ENCODE measurements at places on chromosomes 6 and 20. TPM values are rescaled to one million over a fixed set of nuclear protein-coding genes. Genes with fewer than 3 reads are reported as not detected.

Gene RBM24
- 8.1 TPM for polyA plus RNA-seq

GRCh38 chr6:164273491-164273890, 859.0 kb downstream of the QKI start:
- DNase-seq: no peak

DNA sequence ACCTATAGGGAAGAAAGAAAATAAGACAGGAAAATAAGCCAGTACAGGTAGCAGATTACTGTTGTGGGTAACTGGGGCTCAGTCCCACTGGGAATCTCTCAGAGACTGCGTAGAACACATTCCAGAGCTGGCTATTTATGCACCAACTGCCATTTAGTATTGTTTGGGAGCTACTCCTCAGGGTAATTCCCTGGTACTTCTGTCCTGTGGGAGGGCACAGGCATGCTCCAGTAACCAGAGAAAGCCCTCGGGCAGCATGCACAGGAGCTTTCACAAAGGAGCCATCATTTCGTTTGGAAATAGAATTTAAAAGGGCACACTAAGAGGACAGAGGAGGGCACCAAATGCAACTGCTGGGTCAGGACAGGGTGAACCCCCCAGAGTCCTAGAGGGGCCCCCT, 148.0 kb upstream of the LRFN2 start:
- DNase-seq: no peak

DNA sequence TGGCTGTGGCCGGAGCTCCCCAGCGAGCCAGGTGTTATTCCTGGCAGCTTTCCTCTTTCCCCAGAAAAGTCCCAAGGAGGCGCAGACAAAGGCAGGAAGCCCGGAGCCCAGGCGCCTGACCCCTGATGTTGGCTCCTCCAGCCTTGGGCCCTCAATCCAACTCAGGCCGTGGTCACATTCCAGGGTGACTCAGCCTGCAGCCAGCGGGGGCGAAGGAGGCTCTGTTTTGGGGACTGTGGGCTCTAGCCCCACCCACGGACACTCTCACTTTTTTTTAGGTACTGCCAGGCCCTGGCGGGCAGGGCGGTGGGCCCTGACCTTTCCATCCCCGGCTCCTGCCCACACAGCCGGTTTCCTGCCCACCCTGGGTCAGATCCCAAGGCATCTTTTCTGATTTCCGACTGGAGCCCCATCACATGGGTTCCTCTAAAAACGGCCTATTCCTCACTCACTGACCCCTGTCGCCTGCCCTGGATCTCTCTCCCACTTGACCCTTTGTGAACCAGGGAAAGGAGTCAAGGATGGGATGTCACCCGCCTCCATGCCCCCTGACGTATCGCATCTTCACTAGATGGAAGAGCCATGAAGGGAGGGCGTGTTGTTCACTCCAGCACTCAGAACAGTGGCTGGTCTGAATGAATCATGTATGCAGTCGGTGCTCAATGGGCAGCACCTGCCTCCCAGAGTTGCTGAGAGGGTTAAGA, 5.5 kb downstream of the PTGIS start:
- peak; percentile 84 for DNase-seq

- DNase-seq: peak; percentile 16
These were observed 21.3 kb downstream of the SNAP25 start for GRCh38 chr20:10239954-10240353.

DNA sequence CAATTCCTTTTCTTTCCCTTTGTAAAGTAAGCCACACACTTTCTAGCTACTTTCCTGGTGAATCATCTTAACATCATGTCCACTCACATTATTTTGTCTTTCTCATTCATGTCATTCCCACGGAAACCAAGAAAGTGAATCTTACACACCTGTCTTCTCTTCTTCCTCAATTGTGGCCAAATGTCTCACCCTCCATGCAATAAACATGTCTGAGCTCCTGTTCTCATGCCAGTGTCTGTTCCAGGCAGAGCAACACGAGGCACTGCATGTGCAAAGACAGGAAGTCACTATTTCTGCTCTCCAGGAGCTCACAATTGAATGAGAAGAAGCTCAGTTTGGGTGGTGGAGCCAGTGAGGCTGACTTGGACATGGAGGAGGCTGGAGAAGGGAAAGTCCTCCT, 29.0 kb upstream of the TMEM244 start:
- DNase-seq: peak; percentile 78

- DNase-seq: no peak
These were observed 105.0 kb upstream of the MRPS10 start for GRCh38 chr6:42322676-42323075.

DNA sequence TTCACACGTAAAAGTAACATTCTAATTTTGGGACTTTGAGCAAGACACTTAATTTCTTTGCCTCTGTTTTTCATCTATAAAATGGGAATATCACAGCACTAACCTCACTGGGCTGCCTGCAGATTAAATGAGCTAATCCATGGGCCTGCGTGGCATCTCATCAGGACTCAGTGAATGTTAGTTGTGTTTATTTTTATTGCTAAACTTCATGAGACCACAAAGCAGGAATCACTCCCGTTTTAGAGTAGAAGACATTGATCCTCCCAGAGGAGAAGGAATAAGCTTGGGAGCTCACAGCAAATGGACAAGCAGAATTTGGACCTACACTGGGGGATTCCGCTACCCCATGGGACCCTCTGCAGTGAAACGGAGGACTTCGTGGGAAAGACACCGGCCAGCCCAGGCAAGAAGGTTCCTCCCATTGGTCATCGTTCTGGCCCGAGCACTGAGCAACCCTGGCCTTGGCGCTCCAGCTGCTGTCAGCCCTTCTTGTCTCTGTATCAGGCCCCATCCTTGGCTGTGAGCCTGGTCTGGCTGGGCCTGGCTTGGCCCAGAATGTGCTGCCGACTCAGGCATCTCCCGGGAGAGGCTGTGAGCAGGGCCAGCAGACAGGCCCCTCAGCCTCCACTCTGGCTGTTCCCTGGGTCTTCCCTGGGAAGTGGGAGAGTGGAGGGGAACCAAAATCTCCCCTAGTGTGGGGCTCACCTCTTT, 79.8 kb downstream of the NFATC2 start:
- peak; percentile 80 for DNase-seq

DNA sequence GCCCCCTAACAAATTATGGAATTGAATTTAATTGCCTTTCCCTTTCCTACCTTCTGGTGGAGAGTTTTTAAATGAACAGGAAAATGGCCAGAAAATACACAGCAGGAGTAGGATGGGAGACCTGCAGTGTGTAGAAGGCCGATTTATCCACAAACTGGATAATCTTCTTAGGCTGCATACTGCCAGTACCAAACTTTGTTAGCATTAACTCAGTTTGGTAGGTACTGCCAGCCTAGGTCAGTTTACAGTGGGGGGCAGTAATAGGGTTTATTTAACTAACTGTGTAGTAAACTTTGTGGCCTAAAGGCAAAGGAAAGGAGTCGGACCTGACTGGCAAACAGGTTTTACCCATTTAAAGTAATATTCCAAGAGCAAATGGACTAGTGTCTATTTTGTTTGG, 4.6 kb downstream of the NCOA3 start:
- DNase-seq: no peak

DNA sequence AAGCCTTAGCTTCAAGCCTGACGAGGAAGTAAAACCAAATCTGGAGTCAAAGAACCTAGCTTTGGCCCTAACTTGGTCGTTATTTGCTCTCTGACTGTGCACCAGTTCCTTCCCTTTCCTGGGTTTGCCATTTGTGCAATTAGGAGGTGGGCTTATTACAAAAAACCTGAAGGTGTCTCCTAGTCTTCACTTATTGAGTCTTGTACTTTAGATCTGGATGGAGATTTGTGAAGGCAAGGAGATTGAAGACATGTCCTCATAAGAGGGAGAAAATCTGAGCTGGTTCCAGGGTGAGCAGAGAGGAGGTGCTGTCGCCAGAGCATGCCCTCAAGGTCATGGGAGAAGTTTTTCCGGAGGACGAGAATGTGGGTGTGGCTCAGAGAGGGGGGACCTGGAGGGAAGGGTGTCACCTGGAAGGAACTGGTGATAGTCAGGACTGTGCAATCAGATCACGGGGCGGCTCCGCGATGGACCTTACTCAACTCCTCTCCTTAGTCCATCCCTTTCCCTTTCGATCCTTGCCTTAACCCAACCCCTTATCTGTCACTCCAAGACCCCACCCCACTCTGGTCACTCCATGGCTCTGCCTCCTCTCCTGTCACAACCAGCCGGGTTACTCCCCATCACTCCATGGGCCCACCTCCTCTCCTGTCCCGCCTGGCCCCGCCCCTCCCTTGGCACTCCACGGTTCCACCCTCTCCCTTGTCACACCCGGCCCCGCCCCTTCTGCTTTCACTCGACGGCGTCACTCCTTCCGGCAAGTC, 588 bp upstream of the ACSS2 start:
- DNase-seq: no peak

- peak; percentile 85 for DNase-seq
These were observed 311.7 kb upstream of the PLCB4 start for GRCh38 chr20:8757146-8757545.

- DNase-seq: no peak
These were observed 150.5 kb downstream of the TFAP2C start for GRCh38 chr20:56779452-56780143.

DNA sequence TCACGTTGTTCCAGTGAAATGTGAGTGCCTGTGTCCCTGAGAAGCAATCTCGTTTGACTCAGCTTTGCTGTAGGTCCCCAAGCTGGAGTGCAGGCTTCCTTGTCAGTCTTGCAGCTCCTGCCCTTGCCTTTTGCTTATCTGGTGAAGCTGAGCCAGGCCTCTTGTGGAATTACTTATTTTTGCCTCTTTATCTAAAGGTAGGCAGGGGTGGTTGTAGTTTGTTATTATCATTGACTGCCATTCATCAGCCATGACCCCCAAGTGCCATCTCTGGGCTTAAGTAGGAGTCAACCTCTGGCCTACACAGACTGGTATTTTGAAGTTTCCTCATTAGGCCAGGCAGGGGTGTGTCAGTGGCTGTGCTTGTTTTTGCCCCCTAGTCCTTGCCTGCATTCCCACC, 2.1 kb downstream of the TMEM14B start:
- no peak for DNase-seq

All from IMR-90 (cell line).